ENCODE measurements at places on chromosomes 4 and X.

DNA sequence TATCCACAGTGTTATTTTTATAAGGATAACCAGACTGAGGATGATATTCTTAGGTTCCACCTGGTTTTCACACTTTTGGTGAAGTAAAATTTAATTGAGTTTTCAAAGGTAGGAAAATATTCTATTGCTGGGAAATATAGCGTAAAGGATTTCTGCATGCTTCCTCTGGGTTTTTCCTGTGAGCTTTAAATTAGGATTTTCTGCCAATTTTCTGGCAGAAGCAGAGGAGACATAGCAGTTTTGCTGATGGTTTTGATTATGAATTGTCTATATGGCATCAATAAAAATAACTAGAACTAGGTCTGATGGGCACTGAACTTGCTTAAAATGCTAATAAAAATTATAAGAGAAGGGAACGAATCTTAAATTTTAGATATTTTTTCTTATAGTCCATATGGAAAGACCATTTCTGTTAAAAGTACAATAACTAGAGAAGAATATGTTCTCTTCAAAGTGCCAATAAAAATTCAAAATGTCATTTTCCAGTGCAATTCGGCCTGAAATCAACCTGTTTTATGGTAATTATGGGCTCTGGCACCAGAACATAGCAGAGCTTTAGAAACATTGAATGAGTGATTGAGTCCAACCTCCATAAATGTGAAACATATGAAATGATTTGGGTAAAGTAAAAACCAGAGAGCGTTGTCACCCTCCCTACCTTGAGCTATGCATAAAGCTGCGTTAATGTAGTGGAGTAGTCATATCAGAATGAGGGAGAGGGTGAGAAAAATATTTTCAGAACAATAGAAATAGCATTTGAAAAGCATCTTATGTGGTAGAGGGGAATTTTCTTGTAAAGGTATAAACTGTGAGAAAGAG, 279.7 kb downstream of the SPRY1 start:
- DNase-seq, result no peak

DNA sequence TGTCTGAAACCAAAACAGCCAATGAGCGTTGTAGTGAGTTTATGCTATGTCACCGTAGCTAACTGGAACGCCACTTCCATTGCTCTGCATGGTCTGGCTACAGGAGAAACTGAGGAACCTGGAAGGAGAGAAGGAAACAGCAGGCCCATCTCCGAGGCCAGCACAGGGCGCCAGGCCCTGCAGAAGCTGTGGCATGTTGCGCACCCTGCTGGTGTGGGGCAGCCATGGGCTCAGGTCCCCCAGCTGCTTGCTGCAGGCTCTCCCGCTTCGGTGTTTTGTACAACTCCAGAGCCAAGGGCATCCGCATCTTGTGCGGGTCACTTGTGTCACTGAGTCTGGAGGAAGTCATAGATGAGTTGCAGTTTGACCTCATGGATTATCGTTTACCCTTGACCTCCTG, 89.2 kb downstream of the AFAP1 start:
- no peak for DNase-seq

DNA sequence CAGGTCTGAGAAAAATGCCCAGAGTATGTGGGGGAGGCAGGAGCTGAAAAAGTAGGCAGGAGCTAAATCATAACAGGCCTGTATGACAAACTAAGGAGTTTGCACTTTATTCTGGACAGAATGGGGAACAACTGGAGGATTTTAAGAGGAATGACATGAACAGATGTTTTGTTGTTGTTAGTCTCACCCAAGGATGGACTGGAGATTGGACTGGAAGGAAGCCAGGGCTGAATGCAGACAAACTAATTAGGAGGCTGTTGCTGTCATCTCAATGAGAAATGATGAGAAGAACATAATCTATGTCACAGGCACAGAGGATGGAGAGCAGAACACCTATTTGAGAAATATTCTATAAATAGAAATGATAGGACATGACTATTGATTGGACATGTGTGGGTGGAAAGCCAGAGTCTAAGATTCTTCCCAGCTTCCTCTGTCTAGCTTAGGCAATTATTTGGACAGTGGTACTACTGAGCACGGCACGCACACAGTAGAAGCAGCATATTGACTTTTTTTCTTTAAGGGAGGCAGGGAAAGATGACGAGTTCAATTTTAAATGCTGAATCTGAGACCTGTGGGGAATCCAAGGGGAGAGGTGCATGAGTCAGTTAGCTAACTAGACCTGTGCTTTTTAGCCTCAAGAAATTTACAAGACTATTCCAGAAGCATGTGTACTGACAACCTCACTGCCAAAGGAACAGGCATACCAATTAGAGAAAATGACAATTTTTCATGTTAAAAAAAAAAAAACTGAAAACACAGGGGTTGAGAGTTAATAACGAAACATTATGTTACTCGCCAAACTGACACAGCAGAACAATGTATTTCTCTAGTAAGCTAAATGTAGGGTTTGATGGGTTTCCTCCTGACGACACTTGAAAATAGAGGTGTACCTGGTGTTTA, 963 bp upstream of the USO1 start:
- no peak for DNase-seq

DNA sequence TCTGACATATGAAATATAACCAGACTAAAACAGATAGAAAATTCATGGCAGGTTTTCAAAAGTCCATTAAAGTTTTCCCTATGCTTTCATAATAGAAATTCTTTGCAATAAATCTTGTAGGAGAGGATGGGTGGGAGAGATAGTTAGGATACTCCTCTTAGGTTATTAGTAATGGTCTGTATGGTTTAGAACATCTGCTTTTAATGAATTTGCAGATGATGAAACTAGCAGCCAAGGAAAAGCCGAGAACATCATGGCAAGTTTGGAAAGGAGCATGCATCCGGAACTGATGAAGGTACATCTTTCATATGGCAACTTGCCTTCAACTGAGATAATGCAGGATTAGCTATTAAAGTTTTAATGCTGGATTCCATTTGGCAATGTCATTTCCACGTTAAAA, 70.7 kb downstream of the DOCK11 start:
- no peak for DNase-seq

GRCh38 chr4:80767944-80768343, 262.6 kb upstream of the BMP3 start:
- no peak for DNase-seq
